ENCODE measurements at places on chromosomes 11 and 22.

- no peak for DNase-seq
Measured at GRCh38 chr11:45554230-45554967, 111.0 kb downstream of the CHST1 start.

GRCh38 chr11:6083129-6083528 is 24.4 kb upstream of the OR56B4 start:
- no peak for DNase-seq

- no peak for DNase-seq
Measured at GRCh38 chr11:44766972-44767278, 40.2 kb downstream of the TSPAN18 start.

DNA sequence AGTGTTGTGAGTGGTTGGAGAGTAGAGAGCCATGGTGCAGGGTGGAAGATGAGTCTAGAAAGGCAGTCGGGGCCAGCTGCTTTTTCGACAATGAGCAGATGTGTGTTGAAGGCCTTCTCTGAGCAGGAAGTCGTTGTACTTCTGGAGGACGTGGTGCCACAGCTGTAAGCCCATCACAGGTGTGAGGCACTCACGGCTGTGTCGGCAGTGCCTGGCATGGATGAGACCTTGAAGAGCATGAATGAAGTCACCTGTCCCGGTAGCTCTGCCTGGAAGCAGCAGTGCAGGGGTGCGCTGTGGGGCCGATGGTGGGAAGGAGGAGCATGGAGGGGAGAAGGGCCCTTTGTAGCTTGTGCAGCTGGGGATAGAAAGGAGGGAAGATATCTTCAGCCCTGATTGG is 165.2 kb downstream of the PKNOX2 start:
- no peak for DNase-seq

GRCh38 chr11:19802773-19803293 is 90.2 kb downstream of the NAV2 start:
- no peak for DNase-seq

DNA sequence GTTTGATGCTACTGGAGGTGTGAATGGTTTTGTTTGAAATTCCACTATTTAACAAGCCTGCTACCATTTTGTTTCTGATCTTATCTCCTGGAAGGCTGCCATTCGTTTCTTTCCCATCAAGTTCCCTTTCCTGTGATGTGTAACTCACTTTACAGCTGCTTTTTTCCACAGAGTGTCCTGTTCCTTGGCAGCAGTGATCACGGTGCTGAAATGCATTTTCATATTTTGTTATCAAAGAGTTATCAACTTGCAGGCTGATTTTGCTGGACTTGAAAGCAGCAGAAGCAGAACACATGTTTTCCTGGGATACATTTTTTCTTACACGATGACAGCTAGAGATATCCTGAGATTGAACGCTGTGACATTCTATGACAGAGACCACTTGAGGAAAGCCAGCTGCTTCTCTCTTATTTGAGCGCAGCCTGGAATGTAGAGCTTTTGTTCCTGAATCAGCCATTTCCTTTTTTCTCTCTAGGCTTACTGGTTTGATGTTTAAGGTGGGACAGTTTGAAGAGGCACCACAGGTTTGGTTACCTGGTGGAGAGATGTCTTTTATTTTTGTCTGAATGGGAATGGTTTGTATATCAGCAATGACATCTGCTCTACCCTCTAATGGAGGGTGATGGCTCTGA is 34.7 kb downstream of the PRR14L start:
- no peak for DNase-seq

Measured in activated naive CD4-positive, alpha-beta T cell treated with anti-CD3 and anti-CD28 coated beads, Interleukin-2, amount 50 U/mL, for 16 hours (primary cell).